T-helper 22 cell (primary cell): ENCODE measurements at places on chromosomes 1 and 21.

- no peak for DNase-seq
Observed at GRCh38 chr1:195933835-195934234, 674.4 kb downstream of the KCNT2 start.

DNA sequence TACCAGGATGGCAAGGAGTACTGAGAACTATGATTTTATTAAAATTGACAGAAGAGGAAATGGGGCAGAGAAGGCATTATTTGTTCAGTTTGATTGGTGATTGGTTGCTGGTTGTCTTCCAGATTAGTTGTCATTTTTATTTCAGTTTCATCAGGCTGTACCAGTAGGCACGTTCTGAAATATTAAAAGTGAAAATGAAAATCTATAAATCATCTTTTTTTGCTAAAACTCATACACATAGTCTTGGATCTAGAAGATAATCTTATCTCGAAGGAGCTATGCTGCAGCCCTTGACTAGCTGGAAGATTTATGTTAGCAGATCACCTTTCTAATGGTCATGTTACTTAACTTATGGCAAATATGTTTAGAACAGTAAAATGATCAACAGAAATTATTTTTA, 29.0 kb downstream of the NEK7 start:
- no peak for DNase-seq

GRCh38 chr1:246511203-246511602, 4.1 kb upstream of the SMYD3 start:
- DNase-seq: no peak

- no peak for DNase-seq
Observed at GRCh38 chr1:108107658-108108057, 92.5 kb downstream of the SLC25A24 start.

GRCh38 chr1:76786222-76786621, 81.1 kb upstream of the ST6GALNAC5 start:
- DNase-seq: no peak

- DNase-seq: no peak
Observed at GRCh38 chr21:41133874-41134522, 34.0 kb upstream of the BACE2 start.

DNA sequence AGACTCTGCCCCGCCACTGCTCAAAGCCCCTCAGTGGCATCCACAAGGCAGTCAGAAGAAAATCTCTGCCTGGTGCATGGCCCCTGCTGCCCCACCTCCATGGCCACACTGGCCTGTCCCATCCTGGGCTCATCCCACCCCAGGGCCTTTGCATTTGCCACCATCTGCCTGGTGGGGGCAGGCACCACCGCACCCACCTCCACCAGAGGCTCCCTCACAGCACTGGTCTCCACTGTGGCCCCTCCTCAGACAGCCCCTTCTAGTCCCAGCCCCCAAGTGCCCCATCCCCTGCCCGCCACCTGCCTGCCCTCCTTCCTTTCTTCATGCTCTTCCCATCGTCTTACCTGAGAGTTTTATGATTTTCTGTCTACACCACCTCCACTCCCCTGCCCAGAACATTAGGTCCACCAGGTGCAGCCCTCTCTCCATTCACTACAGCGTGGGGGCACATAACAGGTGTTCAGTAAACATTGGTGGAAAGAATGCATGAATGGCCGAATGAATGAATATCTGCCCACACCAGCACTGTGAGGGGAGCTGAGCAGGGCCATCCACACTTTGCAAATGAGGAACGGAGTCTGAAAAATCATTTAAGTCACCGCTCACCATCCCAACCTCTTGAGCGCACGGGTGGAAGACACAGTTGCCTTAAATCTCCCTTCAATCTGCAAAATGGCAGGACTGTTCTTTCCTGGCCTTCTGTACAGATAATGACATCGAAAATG, 2.1 kb downstream of the PRDM15 start:
- no peak for DNase-seq

GRCh38 chr1:90402893-90403849, 313.9 kb downstream of the BARHL2 start:
- DNase-seq: no peak

DNA sequence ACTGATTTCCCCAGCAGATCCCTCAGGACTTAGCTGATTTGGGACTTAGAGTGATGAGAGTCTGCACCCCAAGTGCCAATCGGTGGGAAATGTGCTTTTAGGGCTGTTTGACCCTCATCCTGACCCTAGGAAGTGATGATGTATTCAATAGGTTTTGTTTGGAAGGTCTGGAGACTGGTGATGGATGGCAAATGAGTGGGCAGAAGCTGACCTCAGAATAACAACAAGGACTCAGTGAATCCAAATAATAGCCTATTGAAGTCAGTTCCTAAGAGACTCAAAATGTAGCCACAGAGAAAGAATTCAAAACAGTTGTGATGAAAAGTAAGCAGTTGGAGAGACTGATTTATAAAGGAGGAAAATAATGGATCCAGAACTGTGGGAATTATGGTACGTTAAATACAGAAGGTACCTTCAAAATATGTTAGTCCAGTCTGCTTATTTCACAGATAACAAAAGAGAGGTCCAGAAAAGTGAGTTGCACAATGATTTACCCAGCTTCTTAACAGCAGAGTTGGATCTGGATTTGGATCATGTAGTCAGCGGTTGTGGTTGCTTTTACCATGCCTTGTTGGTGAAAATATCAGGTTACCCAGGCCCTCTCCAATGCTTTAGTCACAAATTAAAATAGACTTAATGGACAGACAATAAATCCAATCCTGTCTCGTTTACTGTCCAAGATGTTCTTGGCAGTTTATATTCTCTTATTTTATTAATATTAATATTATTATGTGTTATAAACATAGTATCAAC, 123.0 kb upstream of the PTBP2 start:
- no peak for DNase-seq

DNA sequence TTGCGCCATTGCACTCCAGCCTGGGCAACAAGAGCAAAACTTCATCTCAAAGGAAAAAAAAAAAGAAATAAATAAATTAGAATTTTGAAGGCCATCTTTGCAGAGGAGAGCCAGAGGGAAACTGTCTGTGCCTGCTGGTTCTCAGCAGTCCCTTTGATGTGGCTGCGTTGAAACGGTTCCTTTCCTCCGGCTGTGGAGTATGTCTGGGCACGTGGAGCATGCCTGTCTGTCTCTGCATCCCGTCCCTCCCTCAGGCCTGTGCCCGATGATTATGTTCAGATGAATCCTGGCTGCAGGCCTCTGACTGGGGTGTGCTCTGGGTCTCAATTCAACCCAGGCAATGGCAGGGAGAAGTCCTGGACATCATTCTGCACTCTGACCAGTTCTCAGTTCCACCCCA, 33.4 kb downstream of the KIAA1614 start:
- no peak for DNase-seq

- DNase-seq: peak; percentile 59
Observed at GRCh38 chr1:207963427-207964194, 52.7 kb upstream of the CD34 start.

DNA sequence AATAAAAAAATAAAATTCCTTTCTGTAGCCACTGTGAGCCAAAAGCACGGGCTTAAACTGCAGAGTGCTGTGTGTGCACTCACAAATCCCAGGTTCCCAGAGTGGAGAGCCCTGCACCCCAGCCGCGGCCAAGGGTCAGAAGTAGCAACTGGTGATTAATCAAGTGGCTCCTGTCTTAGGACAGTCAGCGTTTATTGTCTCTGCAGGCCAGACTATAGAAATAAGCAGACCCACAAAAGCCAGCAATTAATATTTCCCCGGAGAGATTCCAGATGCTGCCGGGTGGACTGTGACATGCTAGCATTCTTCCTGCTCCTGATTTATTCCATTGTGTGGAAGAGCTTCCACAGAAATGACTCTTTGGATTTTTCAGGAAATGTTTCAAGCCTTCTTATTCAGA, 412.2 kb downstream of the KIF26B start:
- no peak for DNase-seq

GRCh38 chr1:72915581-72915980, 633.2 kb upstream of the NEGR1 start:
- no peak for DNase-seq

DNA sequence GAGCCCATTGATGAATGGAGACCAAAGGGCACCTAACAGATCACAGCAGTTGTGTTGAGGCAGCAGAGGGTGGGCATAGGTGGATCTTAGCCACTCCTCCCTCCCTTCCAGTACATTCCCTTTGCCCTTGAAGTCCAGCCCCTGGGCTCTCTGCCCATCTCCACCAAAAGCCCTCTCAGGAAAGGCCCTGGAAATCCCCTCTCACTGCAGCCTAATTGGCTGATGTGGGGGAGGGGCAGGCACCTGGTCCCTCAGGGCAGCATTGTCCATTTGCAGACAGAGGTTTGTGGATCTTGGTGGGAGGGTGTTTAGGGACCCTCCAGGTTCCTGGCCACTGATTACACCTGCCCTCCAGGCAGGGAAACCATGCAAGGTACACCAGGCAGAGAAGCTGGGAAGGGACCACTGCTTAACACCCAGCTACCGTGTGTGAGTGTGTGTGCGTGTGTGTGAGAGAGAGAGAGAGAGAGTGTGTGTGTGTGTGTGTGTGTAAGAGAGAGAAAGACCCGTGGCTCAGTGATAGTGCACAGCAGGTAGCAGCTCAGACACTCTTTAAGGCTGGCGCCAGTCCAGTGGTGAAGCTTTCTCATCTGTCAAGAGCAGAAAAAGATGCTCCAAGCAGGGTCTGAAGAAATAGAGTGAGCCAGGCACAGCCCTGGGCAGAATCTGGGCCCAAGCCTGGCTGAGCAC, 71.1 kb downstream of the MATN1 start:
- DNase-seq: no peak

- DNase-seq: no peak
Observed at GRCh38 chr1:8095584-8095983, 69.5 kb upstream of the ERRFI1 start.

DNA sequence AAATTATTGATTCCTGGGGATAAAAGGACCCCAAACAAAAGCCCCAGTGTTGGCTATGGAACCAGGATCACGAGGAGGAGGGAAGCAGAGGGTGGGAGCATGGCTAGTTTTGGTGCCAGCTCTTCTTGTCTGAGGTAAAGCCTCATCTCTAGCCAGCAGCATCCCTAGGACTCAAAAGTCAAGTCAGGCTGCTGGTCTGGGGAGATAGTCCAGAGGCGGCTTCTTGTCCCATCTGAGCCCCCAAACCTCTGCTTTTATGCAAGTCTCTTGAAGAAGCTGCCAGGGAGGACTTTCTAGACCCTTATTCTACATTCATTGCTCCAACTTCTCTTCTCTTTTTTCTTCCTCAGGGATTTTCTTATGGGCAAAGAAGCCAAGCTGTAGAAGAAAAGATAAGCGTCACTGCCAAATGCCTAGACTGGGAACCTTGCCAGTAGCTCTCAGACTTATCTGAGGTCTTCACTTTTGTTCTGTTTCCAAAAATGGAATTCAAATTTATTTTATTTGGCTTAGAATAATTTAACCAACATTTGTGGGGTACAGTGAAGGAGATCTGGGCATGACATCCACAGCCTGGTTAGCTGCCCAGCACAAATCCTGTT, 6.9 kb upstream of the ANKRD35 start:
- no peak for DNase-seq

DNA sequence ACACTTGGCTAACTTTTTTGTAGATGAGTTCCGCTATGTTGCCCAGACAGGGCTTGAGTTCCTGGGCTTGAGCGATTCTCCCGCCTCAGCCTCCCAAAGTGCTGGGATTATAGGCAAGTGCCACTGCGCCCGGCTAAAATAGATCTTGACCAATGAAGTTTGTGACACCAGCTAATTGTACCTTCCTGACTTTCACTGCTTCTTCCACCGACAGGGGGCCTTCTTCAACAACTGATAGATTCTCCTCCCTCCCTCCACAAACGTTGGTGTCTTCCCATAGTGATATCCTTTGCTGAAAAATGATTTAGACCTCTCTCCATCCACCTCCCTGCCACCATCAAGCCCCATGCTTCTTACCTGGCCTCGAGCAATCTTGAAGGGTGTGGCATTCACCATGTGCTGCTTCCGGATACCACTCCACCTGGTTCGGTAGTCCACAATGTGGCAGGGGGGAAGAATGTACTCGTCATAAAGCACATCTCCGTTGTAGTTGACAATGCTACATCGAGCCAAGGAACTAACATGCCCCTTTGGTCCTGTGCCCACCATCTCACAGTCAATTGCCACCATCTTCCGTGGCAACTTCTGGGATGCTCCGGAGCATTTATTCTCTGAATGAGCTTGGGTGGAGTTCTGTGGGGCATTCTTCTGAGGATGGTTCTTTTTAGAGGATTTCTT, 1.6 kb upstream of the METTL25B start:
- no peak for DNase-seq

GRCh38 chr1:74673351-74674111, at the start of gene ERICH3:
Gene ERICH3, minus strand, starts transcription at chr1:74673792. Its CDS starts 273 bp downstream, at chr1:74673519.
- no peak for DNase-seq

- no peak for DNase-seq
Observed at GRCh38 chr1:164609089-164609488, 50.1 kb downstream of the PBX1 start.

DNA sequence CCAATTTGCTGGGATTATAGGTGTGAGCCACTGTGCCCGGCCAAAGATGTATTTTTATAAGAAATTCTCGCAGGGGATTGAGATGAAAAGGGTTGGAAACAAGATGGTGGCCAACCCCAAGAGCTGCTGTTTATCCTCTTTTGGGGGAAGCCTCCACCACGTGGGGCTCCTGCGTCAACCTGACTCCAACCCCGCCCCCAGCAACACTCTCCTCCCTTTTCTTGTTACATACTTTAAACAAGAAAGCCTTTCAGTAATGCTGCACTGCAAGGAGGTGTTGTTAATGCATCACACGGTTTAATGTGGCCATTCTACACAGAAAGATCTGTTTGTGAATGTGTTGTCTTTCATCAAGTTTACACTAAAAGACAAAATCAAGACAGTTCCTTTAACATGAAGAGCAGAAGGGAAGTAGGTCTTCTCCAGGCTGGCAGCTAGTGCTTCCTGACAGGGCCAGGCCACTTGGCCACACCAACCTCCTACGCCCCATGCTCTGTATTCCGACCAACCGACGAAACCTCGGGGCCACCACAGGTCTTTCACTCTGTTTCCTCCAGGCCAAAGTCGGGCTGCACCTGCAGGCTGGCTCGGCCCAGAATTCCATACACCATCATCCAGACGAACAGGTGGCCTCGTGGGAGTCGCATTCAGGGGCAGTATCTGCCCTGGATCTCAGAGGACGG, 25.9 kb downstream of the C2CD2 start:
- no peak for DNase-seq

- no peak for DNase-seq
Observed at GRCh38 chr1:170583186-170583585, 51.2 kb downstream of the GORAB start.

- DNase-seq: no peak
Observed at GRCh38 chr1:29912425-29912824, 676.1 kb downstream of the PTPRU start.

DNA sequence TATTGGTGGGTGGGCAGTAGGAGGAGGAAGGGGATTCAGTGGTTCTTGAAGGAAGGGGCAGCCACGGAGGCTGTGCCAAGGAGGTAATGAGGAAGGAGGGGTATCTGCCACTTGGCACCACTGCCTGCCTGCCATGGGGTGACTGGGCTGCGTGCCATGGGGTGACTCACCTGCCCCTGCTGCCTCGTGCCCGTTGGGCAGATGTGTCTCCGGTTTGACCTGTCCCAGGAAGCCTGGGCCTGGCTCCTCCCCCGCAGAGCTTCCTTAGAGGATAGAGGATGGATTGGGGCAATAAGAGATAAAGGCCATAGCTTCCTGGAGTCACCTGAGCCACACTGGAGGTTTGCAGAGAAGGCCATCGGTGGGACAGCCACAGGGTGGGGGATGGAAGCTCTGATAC, 1.7 kb downstream of the PADI3 start:
- no peak for DNase-seq
